ENCODE measurements at places on chromosomes 5 and 9.

DNA sequence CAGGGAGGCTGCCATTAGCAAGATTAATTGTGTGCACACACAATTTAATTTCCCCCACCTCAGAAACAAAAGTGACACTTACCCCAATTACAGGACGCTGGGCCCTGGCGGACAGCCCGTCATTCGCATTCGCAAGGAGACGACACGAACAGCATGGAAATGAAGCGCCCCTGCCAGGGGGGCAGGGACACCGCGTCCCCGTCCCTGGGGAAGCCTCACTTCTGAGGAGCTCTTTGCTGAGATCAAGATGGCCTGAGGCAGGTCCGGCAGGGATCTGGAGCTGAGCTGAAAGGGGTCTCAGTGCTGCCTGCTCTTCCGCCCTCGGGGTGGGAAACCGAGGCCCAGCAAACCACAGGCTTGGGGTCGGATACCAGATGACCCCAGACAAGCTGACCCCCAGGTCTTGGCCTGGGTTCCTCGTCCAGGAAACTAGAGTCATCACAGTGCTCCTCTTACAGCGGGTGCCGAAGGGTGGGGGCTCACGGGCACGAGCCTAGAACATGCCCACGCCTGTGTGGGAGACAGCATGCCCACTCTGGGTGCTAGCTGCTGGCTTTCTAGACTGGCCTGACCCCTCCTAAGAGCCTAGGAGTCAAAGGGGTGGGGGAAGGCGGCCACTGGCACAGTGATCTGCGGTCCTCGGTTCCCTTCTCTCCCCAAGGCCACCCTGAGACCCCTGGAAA, 103.2 kb downstream of the VAV2 start:
- DNase-seq, result no peak

DNA sequence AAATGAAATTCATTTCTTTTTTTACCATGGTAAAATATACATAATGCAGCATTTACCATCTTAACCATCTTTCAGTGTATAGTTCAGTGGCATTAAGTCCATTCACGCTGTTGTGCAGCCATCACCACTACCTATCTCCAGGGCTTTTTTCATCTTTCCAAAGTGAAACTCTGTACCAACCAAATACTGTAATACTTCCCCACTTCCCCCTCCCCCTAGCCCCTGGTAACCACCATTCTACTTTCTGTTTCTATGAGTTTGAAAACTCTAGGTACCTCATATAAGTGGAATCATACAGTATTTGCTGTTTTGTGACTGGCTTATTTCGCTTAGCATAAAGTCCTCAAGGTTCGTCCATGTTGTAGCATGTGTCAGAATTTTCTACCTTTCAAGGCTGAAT, 23.4 kb downstream of the SPAAR start:
- no peak for DNase-seq

- no peak for DNase-seq
These were observed 179.8 kb upstream of the PLPPR1 start for GRCh38 chr9:100848726-100849125.

- no peak for DNase-seq
These were observed 17.7 kb downstream of the SLC28A3 start for GRCh38 chr9:84322828-84323227.

GRCh38 chr9:118596374-118597015, 772.7 kb downstream of the BRINP1 start:
- no peak for DNase-seq
